Immature natural killer cell (primary cell): ENCODE measurements at places on chromosomes 12 and 14. TPM values are rescaled to one million over a fixed set of nuclear protein-coding genes. Genes with fewer than 3 reads are reported as not detected.

DNA sequence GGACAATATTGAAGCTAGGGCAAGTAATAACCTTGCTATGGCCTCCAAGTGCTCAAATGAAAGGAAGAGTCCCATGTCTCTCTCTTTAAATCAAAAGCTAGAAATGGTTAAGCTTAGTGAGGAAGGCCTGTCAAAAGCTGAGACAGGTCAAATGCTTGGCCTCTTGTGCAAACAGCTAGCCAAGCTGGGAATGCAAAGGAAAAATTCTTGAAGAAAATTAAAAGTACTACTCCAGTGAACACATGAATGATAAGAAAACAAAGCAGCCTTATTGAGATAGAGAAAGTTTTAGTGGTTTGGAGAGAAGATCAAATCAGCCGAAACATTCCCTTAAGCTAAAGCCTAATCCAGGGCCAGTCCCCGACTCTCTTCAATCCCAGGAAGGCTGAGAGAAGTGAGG is 84.1 kb upstream of the PLEKHA5 start:
- no peak for DNase-seq

- DNase-seq = no peak
Measured at GRCh38 chr12:112599871-112600270, 181.1 kb downstream of the PTPN11 start.

DNA sequence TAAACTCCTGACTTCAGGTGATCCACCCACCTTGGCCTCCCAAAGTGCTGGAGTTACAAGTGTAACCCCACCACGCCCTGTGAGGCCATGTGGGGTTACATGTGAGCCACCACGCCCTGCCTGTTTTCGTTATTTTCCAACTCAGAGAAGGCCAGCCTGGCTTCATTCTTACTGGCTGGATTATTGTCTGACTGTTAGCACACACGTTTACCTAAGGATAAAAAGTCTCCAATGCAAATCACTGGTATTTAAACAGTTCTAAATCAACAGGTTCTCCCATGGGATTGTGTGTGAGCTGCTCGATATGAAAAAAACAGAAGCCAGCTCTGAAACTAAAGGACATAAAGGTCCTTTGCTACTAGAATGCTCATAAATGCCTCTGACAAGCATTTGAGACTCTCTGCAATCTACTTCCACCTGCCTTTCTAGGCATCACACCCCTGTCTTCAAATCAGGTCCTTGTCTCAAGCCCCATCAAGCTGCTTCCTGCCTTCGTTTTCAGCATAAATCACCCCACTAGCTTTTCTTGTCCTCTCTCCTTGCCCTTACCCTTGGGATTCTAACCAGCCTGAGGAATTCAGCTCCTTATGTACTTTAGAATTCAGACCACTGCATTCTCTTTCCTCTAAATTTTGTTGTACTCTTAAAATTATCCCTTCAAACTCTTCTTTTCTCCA is 265.0 kb downstream of the DUSP6 start:
- no peak for DNase-seq

DNA sequence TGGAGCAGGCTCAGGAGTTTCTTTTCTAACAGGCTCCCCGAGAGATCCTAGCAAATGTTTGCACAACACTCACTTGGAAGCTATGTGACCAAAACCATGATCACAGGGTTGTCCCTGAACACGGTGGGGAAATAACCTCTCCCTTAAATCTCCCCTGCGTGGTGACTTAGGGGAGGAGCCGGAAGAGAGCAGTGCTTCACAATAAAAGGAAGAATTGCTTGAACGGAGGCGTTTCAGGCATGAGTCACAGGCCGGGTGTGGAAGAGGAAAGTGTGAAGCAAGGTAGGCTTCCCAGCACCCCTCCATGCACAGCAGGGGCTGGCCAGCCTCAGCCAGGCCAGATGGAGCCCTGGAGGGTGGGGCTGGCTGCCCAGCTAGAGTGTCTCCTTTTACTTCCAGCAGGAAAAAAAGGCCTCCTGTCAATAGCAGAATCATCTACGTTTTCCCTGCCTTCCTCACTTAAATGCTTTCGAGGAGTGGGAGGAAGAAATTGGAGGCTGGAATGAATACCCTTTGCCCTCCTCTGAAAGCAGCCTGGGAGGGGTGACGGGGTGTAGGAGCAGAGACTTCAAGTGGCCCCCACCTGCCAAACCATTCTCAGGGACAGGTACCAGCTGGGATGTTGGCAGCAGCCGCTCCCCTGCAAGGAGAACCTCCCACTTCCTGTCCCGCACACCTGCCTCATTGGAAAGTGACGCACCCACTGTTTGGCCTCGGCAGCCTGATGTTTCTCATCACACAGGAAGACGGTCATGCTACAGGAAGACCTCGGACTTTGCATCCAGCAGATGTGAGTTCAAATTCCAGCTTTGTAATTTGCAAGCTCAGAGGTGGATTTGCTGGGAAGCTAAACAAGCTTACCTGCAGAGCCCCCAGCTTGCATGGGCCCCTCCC is 30.1 kb upstream of the PPP2R5C start:
- peak; percentile 73 for DNase-seq

GRCh38 chr14:21268617-21269251 is 508 bp downstream of the HNRNPC start:
- DNase-seq = no peak

- no peak for DNase-seq
Measured at GRCh38 chr14:21505012-21505553, 6.1 kb downstream of the METTL3 start.

- DNase-seq = no peak
Measured at GRCh38 chr14:39472078-39472477, 39.8 kb upstream of the FBXO33 start.

GRCh38 chr12:2739832-2740641 is 54.7 kb upstream of the FKBP4 start:
- DNase-seq = no peak

GRCh38 chr12:18818579-18819268 is 80.8 kb downstream of the CAPZA3 start:
- DNase-seq = no peak

DNA sequence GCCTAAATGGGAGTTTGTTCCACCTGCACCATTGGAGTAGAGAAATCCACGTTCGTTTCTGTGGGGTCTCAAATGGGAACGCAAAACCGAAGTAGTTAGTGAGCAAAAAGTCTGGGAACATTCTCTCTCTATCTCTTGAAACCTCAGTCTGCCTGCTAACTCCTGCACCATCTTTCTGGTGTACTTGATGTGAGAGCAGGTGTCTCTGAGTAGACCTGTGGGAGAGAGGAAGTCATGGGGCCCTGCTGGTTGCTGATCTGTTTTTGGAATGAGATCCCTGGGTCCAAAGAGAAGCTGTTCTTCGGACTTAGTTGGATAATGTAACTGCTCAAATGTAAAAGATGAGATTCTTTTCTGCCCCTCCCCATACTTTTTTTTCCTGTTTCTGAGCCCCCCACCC is 57.3 kb downstream of the MAX start:
- DNase-seq = no peak

DNA sequence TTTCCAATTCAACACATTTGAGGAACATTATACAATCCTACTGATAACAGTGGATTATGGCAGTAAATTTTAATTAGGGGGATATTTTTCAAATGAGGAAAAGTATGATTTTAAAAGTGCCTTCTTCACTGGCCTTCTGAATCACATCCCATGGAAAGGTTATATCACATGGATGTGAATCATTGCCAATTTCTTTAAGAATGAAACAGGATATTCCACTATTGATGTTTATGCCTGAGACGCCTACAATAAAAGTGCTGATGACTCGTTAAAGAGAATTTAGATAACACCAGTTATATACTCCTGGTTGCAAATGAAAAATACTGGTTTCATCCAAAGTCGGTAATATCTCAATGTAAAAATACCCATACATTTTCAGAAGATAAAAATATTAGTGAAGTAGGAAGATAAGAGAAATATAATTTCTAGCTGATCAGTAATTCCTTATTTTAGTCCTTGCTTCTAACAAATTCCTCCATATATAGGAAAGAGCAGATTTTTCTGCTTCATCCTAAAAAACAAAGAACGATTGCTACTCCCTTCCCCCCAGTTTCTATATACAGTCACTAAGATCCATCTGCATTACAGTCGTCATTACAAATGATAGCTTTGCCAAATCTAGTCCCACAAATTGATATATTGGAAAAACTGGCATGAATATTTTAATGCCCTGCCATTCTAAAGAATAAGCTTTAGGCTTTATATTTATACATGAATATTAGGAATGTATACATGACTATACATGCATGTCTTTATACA is 139.5 kb upstream of the SOX5 start:
- DNase-seq = no peak

- DNase-seq = no peak
Measured at GRCh38 chr12:79326663-79327062, 364.1 kb downstream of the PAWR start.

DNA sequence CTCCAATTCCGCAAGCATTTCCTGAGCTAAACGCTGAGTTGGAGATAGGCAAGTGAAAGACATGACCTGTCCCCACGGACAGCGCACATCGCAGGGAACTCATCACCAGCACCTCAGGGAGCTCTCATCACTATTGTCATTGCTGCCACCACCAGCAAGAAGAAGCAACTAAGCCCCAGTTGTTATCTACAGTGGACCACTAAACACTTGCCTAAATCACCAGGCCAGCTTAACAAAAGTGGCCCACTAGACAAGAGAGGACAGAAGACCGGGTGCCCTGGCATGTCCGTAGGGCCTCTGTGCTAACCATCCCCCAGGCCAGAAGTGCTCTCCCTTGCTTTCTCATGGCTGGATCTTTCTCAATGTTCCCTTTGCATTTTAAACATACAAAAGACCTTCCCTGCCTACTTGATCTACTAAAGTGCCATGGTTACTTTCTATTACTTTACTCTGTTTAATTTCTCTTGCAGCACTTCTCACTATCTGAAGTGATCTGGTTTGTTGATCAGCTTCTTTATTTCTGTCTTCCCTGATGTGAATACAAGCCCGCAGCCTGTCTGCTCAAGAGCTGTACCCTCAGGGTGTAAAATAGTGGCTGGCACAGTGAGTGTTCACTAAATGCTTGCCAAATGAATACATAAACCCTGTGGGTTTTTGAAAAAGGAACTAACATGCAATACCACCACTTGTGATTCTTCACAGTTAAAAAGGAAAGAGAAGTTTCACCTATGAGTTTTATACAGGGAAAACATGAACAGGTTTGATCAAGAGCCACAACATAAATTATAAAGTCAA is 60.9 kb upstream of the RFLNA start:
- no peak for DNase-seq

DNA sequence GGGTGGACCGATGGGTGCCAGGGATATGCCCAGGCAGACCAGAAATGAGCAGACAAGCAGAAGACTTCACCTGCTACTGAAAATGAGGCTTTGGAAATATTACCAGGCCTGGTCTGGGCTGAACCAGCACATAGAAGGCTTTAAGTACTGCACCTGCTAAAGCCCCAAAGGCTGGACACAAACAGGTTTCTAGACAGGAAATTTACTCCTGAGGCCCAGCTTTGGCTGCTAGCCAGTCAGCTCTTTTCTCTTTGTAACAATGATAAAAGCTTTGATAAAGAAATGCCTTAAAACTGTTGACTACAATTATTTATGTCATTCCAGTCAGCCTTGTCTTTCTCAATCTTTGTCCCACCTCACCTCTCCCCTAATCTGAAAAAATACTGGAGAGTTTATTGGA is 228.9 kb upstream of the EGLN3 start:
- no peak for DNase-seq

DNA sequence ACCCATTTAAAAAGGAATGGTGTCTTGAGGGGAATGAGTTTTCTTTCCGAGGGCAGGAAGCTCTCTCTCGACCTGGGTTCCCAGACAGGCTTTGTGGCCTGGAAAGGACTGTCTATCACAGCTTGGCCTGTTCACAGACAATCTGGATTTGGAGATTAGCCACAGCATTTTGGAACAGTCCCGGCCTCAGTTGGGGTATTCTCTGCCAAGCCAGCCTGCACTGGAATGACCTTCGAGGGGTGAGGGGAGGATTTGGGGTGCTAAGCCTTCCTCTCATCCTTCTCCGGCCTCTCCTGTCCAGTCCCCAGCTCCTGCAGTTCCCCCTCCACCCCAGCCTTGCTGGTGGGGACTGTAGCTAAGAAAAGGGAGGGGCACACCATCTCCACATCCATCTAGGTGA is 13.0 kb downstream of the TBX5 start:
- DNase-seq = no peak

DNA sequence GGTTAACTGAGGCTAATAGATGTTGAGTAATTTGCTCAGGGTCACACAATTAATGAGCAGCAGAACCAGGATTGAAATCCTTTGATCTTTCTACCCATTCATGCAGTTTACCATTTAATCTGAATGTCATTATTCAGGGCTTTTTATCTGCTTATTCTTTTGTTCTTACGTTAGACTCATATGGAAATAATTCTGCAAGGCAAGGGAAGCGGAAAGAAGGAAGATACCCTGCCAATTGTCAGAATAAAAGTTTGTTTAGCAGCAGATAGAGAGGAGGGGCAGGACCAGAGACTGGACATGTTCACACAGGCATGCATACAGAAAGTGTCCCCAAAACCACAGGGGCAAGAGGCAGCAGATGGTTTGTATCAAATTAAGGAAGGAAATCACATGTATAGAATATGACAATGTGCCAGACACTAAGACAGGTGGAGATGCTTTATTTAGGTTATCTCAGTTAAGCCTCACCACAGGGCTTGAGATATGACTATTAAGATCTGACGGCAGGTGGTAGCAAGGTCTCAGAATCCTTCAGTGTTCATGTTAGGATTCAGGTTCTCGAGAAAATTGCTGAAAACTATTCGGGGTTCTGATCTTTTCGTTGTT is 29.8 kb downstream of the BRMS1L start:
- no peak for DNase-seq

DNA sequence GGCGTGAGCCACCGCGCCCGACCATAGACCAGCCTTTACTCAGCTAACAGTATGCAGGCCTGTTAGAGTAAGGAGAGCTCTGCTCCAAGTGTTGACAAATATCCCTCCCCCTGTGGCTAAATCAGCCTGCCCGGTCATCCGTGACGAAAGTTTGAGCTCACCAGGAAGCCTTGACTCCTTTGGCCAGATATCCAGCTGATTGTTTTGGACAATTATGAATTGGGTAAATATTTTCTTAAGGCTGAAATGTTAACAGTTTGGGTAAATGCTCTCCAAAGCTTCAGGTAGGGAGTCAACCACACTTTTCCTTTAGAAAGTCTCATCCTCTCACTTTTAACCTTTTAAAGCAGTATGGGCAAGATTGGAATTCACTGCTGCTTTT is 157.9 kb downstream of the PAWR start:
- DNase-seq = no peak

DNA sequence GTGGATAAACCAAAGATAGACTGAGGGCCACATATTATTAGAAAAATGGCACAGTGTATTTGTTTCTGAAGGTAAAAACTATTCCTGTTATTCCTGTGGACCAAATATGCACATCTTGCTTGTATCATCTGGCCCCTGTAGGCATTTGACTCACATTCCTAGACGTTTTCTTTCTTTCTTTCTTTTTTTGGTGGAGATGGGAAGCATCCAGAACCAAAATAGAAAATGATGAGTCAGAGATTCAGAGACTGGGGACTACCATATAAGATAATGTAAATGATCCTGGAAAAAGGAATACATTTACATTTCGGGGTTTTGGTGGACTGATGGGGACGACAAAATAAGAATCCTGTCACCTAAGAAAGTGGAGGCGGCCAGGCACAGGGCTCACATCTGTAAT is 24.2 kb downstream of the TRIM9 start:
- DNase-seq = no peak

PTGER2 gene
- polyA plus RNA-seq = 154 TPM

SLC17A8 gene
- polyA plus RNA-seq = not detected

RASAL1 gene
- polyA plus RNA-seq = not detected

SLC7A8 gene
- not detected for polyA plus RNA-seq

GPD1 gene
- polyA plus RNA-seq = not detected

GPR137C gene
- 0.06 TPM for polyA plus RNA-seq

C12orf56 gene
- polyA plus RNA-seq = not detected

FBXW8 gene
- 11.6 TPM for polyA plus RNA-seq

TAS2R8 gene
- polyA plus RNA-seq = not detected

SPX gene
- 0.15 TPM for polyA plus RNA-seq

SLC25A3 gene
- polyA plus RNA-seq = 406 TPM

KTN1 gene
- polyA plus RNA-seq = 30.5 TPM

CDH24 gene
- polyA plus RNA-seq = 1.2 TPM
